ENCODE measurements at places on chromosomes 6 and 20.

DNA sequence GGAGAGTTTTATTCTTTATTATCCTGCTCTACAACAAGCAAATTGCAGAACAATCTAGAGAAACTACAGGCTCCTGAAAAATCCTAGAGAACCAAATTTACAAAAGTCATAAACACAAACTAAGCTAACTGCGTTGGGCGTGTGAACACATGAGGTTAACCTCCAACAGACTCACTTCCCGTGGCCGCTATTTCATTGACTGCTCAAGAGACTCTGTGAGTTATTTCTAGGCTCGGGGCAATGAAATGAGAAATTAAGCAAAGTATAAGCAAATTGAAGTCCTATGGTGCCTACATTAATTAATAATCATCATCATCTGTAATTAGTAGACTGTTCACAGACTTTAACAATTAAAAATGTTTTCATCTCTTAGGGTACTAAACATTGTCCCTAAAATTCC is 100.0 kb downstream of the MBOAT1 start:
- no peak for DNase-seq

- peak; percentile 12 for DNase-seq
Observed at GRCh38 chr6:83221889-83222479, 28.8 kb downstream of the RWDD2A start.

DNA sequence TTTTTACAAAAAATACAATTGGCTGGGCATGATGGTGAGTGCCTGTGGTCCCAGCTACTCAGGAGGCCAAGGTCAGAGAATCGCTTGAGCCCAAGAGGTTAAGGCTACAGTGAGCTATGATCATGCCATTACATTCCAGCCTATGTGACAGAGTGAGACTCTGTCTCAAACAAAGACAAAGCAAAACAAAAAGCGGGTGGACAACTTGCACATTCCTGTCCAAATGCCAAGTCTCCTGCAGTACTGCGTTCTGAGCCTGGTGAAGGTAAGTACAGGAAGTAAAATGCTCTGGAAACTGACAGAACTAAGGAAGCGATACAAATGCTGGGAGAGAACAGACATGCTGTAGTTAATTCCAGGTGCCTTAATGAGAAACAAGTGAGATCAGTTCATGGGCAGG is 20.4 kb upstream of the TMEM242 start:
- DNase-seq: no peak

DNA sequence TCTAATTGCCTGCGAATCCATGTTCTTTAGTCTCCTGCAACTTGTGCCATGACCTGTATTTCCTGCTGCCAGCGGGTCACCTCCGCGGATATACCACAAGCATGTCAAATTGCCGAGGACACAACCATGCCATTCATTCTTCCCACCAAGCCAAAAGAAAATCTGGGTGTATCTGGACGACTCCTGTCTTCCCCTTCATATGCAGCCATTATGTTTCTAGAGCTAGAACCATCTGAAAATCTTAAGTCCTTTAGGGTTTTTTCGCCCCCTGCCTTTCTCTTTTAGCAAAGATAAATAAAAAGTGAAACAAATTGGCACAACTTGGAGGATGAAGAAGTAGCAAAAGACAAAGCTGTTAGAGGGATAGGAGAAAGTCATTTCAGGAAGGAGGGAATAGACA is 242.6 kb downstream of the ARID1B start:
- DNase-seq: no peak

GRCh38 chr20:41408986-41409385 is 42.4 kb upstream of the EMILIN3 start:
- no peak for DNase-seq

Data from HFF-Myc (cell line).